ENCODE measurements at places on chromosomes 12 and 14. TPM values are rescaled to one million over a fixed set of nuclear protein-coding genes. Genes with fewer than 3 reads are reported as not detected.

Gene YY1
- total RNA-seq = 116 TPM

Gene RPGRIP1
- not detected for total RNA-seq

Gene KCNH3
- total RNA-seq = 3.1 TPM

Gene STAC3
- 1.4 TPM for total RNA-seq

GRCh38 chr12:10016881-10017280, 6.5 kb downstream of the CLEC12B start:
- DNase-seq = no peak

- no peak for DNase-seq
Measured at GRCh38 chr12:19681007-19681406, 241.7 kb downstream of the AEBP2 start.

DNA sequence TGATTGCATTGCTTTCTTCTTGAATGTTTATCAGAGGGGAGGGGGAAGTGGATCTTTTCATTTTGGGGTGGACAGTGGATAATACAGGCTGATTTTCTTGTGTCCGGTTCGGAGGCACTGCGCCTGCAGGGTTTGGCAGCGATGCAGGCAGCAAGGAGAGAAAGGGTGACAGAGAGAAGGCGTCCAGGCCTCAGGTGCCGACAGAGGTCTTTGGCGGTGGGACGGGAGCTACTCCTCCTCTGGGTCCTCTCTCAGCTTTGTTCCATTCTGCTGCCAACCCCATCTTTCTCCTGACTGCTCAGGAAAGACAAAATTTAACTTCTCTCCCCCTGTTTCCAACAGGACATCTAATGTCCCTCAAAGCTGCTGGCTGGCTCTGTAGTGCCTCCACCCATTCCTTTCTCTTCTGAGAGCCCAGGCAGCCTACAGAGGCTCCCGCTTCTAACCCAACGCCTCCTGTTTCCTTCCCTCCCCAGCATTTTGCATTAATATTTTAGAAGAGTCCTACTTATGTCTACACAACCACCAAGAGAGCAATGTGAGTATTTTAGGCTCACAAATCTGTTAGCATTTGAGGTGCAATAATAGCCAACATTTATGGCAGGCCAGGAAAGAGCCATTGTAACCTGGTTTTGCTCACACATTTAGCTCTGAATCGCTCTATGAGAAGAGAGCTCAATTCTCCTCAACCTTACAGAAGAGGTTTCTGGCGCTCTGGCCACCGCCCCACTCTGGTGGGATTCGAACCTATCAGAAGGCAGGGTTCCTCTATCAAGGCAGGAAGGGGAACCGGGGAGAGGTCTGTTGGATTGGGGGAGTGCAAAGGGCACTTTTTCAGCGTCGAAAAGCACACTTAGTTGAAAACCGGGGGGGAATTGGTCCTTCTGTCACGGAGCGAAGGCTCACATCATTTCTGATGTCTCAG, 7.1 kb upstream of the TBX5 start:
- no peak for DNase-seq

- no peak for DNase-seq
Measured at GRCh38 chr12:12983420-12984035, 16.5 kb downstream of the HEBP1 start.

- no peak for DNase-seq
Measured at GRCh38 chr12:64181430-64182291, 40.4 kb downstream of the KICS2 start.

DNA sequence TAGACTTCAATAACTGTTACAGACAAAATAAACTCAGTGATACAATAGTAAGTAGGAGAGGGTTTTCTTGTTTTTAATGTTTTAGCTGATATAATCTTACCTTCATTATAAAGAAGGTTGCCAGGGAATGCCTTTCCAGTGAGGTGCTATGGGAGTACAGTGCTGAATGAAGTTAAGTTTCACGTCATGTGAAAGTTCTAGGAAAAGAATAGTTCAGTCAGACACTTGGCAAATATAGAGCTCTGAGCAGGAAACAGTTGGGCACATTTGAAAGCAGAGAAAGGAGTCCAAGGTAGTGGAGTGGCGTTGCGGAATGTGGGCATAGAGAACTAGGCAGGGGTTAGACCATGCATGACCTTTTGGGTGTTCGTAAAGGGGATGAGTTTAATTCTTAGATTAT, 88.6 kb upstream of the DCN start:
- DNase-seq = no peak

GRCh38 chr12:47766502-47767215, 6.4 kb upstream of the SLC48A1 start:
- peak; percentile 29 for DNase-seq

- DNase-seq = no peak
Measured at GRCh38 chr12:130374083-130374482, 36.4 kb downstream of the PIWIL1 start.

DNA sequence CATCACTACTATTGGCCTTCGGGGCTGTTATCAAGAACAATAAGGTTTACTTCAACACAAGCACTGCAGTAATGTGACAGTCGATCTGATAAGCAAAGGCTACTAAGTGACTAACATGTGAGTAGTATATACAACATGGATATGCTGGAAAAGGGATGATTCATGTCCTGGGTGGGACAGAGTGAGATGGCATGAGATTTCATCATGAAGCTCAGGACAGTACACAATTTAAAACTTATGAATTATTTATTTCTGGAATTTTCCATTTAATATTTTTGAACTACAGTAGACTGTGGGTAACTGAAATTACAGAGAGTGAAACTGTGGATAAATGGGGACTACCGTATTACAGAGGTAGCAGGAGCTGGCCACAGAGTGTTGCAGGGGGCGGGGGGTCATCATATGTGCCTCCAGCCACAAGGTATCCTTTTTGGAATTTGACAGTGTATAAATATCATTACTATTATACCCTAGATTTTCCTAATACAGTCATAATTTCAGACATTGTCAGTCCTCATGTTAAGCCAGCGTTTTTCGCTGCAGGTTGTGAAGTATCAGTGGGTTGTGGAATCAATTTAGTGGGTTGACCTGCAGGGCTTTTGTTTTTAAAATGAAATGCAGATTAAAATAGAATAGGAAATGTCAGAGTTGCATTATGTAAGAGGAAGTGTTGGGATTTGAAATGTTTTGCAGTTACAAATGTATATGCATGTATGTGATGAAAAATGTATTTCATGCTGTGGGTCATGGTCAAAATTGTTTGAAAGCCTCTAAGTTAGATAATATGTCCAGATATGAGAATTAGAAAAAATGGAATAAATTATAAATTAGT, 148.0 kb upstream of the NUDT4 start:
- DNase-seq = no peak

Measured in CD8-positive, alpha-beta memory T cell (primary cell).